Amniotic stem cell (primary cell): ENCODE measurements at places on chromosomes 12 and 14.

DNA sequence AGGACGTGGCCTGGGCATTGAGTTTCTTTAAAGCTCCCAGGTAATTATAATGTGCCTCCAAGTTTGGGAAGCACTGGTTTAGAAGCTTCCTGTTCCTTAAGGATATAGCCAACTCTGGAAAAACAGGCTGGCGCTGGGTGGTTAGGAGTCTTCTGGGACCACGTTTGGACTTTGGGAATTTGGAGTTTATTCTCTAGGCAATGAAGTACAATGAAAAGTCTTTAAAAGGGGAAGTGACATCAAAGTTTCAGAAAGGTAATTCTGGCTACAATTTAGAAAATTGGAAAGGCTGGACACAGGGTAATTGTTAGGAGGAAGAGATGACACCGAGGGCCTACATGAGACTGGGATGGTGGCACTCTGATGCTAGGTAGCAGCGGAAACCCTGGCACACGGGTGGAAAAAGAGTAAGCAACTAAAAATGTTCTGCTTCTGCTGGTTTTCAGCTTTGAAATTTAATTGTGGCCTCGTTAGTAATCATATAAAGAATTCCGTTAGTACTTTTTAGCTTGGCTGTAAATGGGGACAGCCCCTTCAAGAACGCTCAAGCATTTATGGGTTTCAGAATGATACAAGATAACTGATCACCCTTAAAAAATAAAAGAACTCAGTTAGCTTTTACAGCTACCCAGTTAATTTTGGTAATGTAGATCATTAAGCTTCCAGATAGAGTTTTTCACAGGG, 12.7 kb upstream of the DCP1B start:
- DNase-seq, result no peak

DNA sequence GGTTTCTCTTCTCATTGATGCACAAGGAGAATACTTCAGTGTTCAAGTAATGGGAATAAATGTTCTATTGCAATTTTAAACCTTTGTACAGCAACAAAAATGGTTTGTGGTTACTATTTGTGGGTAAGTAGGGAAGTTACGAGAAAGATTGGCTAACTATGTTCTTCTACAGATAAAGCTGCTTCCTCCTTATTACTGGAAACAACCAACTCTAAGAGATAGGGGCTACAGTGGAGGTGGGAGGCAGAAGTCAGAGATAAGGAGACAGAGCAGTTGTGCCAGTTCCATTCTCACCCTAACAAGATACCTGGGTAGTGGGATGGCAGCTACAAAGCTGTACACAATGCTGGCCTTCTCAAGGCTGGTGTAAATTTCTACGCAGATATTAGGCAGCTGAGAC, 16.2 kb downstream of the NOXRED1 start:
- no peak for DNase-seq

DNA sequence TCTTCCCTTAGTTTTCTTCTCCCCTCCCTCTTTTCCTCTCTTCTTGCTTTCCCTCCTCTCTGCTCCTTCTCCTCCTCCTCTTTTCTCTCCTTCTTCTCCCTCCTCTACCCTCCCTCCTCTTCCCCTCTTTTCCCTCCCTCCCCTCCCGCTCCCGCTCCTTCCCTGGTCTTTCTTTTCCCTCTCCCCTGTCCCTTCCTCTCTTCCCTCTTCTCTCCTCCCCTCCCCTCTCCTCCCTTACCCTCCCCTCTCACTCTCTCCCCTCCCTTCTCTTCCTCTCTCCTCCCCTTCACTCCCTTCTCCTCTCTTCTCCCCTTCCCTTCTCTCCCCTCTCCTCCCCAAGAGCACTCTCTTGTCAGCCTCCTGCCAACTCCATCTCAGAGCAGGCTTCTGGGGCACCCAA, 17.4 kb upstream of the FBXO21 start:
- no peak for DNase-seq

GRCh38 chr12:96250119-96250685, 56.0 kb downstream of the ELK3 start:
- DNase-seq, result no peak

DNA sequence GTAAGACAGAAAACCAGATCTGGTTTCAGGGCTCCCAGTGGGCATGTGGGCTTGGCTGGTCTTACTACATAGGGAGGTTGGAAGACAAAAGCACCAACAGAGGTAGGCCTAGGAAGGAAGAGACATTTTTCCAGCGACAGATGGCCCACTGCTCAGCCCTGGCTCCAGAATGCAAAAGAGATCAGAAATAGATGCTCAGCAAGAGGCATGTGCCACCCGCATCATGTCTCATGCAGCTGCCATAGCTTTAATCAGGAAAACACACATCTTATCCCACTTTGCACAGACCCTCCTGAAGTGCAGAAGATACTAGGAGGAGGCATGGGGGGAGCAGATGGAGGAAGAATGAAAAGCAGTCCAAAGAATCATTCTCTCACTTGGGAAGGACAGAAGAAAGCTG, 25.3 kb downstream of the VASH1 start:
- DNase-seq, result no peak

- peak; percentile 5 for DNase-seq
Observed at GRCh38 chr12:118337194-118337838, 35.4 kb downstream of the TAOK3 start.

GRCh38 chr12:102454808-102455760, 25.3 kb downstream of the IGF1 start:
- DNase-seq, result no peak

DNA sequence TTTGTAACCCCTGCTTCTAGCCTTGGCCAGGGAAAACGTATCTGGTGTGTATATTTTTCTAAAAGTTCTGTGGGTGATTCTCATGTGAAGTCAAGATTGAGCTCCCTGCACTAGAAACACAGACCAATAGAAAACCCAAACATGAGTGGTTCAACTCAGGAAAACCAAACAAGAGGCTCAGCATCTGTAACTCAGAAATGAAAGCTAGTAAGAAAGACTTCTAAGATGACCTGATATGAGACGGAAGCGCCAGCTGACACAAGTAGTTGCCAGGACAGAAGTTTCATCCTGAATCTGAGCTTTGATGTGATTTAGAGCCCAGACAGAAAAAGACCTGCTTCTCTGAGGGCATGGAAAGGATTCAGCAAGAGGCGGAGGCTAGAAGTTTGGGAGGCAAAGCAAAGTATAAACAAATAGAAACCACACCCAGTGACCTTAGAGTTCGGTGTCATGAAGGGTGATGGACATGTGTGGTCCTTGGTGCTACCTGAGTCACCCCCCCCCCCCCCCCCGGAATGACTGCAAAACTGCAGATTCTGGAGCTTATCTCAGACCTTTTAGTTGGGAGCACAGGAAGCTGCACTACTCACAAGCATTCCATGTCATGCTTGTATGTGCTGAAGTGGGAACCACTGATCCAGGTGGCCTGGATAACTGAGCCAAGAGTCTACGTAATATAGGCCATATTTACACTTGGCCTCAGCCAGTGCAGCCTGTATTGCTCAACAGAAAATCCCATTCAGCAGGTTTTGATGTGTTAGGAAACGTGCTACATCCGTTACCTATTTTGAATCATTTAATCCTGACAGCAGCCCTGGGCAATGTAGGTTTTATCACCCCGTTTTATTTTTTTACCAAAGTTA, 191.3 kb downstream of the ANO6 start:
- no peak for DNase-seq

DNA sequence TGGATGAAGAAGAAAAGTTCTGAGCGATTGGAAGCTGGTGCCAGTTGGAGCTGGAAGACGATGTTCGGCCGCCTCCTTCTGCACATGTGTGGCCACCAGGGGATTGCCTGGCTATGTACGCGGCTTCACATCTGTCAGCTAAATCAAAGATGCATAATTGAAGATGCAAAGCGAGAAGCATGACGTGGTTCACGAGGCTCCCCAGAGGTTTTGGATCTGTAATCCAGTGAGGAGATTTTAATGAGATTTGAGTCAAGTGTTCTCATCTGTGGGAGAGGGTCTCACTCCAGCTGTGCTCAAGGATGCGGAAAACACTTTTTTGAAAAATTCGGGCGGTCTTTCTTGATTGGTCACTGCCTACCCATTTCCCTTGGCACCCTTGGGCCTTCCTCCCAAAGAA, 94.6 kb downstream of the PAX9 start:
- DNase-seq, result no peak

- DNase-seq, result no peak
Observed at GRCh38 chr12:38350342-38351174, 34.0 kb downstream of the ALG10B start.

DNA sequence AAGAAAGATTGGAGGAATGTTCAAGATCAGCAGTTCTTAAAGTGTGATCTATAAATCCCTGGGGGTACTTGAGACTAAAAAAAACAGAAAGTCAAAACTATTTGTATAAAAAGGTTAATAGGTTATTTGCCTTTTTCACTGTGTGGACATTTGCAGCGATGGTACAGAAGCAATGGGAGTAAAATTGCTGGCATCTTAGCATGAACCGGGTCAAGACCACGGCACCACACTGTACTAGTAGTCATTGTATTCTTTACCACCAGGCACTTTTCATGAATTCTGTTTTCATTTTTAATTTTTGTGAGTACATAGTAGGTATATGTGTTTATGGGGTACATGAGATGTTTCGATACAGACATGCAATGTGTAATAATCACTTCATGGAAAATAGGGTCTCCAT, 126.2 kb downstream of the IPO8 start:
- DNase-seq, result no peak

DNA sequence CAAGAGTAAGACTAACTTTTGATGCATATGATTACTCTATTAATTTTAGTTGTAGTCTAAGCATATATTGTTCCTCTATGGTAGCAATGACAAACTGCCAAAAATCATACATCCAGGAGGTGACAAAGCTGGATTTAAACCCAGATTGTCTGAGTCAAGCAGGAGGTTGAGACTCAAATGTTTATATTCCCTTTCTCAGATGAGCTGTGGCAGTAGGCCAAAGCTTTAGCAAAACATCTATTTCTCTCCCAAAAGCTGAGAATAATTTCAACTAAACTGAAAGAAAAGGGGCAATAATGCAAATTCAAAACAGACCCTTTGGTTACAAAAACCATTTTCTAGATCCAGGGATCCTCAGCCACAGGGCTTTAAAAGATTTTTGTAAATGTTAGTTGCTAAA, 173.6 kb downstream of the SEC23A start:
- DNase-seq, result no peak

- no peak for DNase-seq
Observed at GRCh38 chr14:92657457-92658142, 90.8 kb downstream of the LGMN start.

GRCh38 chr12:42365486-42365885, 39.5 kb downstream of the PPHLN1 start:
- DNase-seq, result no peak

GRCh38 chr14:98923596-98923995, 348.4 kb downstream of the BCL11B start:
- DNase-seq, result no peak

GRCh38 chr12:2138871-2139308, 86.1 kb downstream of the CACNA1C start:
- no peak for DNase-seq

GRCh38 chr12:230925-231671, 17.1 kb upstream of the SLC6A12 start:
- no peak for DNase-seq

DNA sequence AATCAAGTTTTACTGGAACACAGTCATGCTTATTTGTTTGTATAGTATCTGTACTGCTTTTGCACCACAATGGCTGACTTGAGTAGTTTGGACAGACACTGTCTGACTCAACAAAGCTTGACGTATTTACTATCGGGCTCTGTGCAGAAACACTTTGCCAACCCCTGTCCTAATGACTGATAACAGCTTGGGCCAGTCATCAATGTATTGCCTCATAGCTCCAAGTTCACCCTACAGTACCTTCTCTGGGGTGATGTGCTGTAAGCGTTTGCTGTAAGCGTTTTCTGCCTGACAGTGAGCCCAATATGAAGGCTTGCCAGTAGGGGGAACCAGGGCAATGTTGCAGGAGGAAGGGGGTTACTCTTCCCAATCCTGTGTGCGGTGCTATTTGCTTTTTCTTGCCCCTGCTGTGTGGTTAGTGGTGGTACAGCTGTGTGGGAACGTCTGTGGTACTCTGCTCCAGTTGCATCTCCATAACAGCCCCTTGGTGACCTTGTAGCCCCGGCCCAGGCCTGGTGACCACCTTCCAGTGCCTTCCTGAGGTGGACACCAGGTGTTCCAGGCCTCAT, 5.4 kb upstream of the CCDC177 start:
- no peak for DNase-seq

GRCh38 chr14:61553730-61554641, 141.3 kb upstream of the HIF1A start:
- peak; percentile 88 for DNase-seq

- DNase-seq, result no peak
Observed at GRCh38 chr14:93950948-93951634, 23.9 kb downstream of the FAM181A start.

DNA sequence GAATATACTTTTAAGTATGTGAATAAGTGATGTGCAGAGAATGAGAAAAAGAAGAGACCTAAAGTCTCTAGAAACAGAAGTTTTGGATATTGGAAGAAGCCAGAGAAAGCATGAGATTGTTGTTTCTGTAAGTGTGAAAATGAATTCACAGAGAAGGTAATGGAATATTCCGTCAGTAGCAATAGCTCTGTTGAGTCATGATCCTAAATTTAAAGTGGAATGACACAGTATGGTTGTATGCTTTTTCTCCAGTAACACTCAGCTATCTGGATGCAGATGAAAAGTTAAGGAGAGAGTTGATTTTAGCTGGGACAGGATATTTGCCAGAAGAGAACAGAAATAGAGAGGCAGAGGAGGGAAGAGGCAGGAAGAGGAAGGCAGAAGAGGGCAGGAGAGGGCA, 1166.3 kb downstream of the GALC start:
- DNase-seq, result no peak

- no peak for DNase-seq
Observed at GRCh38 chr14:101721951-101722661, 39.4 kb upstream of the PPP2R5C start.

DNA sequence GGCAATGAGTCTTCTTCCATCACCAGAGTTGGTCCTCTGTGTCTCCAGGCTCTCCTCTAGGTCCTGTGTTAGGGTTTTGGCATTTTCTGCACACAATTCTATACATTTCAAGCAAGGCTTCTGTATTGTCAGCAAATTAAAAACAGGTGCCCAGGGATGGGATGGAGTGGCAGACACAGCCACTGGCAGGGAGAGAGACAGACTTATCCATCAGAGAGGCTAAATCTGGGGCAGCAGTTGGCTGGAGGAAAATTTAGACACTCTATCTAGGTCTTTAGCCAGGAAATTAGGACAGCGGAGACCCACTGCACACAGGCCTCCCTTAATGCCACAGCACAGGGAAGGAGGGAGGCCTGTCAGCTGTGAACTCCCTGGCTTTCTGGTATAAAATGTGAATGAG, 20.2 kb downstream of the PLEKHD1 start:
- no peak for DNase-seq

DNA sequence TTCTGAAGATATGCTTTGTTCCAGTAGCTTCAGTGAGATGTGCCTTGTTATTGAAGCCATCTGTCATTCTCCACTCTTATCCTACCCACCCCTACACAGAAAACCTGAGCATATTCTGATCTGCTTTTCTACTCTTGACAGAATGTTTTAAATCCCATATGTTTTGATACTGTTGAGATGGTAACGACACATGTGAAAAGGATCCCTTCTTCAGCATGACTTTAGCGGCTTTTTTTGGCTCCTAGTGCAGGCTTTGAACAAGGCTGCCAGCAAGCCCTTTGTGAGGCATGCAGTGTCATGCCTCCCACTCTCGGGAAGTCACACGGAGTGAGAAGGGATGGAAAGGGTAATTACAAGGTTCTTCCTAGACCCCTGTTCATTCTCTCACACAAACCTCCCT, 228.8 kb upstream of the RGS6 start:
- DNase-seq, result no peak
